Endothelial cell (in vitro differentiated cells): ENCODE measurements at places on chromosomes 2 and 18.
A peak's percentile ranks its signal among the peaks of the same experiment; 100 is the strongest.

DNA sequence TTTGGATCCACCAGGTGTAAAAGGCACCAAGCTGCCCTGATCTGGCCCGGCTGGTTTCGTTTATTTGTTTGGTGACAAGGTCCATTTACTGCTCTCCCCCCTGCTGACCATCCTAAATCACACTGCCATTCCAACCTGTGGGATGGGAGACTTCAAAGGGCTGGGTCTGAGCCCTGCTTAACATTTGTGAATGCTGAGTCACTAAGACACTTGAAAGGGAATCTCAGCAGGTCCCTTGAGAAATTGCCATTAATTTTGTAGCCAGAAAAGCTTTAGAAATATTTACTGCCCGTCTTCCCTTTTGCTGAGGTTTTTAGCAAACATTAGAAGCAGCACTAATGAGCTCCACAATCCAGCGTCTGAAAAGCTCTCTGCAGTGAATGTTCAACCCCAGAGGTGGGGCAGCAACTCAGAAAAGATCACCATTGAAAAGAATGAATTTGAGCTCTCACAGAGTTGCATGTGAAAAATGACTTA is 133.8 kb downstream of the ARL4C start:
- no peak for DNase-seq

DNA sequence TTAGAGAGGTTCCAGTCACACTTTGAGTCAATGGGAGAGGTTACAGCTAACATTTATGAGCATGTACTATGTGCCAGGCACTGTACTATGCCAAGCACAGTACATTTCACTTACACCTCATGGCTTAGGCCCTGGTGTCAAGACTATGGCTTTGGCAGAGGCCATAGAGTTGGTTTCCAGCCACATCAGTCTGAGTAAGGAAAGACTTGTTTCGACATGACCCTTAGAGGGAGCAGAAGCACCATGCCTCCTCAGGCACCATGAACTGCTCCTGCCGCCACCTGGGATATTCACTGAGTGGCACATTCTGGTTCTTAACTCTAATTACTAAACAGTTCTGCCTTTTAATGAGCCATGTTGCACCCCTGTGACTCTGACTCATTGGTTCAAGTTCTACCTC is 12.7 kb downstream of the DGUOK start:
- DNase-seq = no peak

DNA sequence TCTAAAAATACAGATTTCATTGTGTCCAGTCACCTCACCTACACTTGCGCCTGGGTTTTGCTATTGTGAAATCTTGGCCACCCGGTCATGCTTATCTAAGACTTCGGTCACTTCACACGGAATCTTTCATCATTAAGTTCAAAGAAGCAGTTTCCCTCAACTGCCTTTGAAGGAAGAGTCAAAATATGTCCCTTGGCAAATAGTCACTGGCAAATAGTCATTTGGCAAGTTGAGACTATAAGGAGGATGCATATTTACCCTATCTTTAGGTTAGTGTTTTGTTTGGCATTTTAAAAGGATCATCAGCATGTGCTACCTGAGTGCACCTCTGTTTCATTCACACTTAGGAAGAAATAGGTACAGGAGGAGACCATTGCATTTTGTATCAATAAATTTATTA is 95.9 kb downstream of the FEZ2 start:
- DNase-seq = no peak

DNA sequence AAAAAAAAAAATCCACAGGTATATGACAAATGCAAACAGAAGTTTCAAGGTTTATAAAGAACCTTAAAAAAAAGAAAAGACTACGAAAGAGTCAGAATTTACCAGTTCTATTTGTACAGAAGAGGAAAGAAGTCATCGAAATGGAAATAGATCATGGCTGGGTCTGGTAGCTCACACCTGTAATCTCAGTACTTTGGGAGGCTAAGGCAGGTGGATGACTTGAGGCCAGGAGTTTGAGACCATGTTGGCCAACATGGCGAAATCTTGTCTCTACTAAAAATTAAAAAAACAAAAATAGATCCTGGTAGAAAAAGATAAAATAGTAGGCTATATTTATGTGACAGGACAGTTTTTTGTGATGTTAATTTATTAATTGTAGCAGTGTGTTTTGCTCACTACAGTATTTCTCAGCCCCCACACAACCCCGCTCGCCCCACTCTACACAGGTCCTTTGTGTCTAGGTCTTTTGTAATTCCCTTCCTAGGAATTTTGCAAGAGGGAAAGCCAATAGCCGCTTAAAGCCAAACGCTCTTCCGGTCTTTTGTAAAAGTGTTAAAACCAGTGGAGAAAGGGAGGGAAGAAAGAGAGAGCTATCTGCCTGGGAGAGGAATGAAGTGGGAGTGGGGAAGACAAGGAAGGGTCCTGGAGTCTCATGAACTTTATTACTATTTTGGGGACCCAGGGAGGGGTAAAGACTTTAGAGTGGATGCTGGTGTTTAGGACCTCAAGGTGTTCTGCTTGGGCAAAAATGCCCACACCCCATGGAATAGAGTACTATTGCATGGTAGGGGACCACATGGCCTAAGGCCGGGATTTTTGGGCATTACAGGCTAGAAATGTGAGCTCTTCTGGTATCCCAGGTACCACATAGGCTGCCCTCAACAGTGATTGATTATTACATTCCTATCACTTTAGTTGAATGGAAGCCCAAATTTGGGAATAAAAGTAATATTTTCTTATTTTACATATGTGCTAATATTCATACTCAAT is 59.4 kb upstream of the XPO1 start:
- DNase-seq = no peak

- no peak for DNase-seq
Observed at GRCh38 chr2:182330451-182331305, 96.2 kb downstream of the PDE1A start.

DNA sequence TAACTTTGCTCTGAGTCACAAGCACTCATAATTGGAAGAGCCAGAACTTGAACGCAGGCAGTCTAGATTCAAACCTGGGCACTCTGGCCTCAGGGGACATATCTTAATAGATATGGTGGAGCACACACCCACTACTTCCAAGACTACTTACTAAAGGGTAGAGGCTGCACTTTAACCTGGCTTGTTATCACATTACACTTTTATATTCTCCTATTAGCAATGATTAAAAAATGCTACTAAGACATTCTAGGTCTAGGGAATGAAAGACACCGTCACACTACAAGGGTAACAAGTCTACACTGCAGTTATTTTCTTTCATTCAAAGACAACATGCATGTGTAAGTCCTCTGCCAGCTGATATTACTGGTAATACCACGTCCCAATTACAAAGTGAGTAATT is 258.8 kb downstream of the ZNF521 start:
- no peak for DNase-seq

DNA sequence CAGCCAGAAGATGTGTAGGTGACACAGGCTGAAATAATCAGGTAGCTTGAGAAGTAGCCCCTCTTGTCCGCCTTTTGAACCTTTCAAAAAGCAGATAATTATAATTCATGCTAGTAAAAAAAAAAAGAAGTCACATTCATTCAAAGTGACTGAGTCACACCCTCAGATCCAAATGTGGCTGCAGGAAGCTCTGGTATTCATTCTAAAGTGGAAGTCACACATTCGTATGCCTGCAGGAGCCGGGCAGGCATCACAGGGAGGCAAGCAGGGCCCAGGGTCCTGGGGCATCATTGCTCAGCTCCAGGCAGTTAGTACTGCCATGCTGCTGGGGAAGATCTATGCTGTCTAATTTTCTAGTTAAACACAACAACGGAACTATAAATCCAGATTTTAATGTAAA is 21.7 kb upstream of the RAB11FIP5 start:
- DNase-seq = no peak

DNA sequence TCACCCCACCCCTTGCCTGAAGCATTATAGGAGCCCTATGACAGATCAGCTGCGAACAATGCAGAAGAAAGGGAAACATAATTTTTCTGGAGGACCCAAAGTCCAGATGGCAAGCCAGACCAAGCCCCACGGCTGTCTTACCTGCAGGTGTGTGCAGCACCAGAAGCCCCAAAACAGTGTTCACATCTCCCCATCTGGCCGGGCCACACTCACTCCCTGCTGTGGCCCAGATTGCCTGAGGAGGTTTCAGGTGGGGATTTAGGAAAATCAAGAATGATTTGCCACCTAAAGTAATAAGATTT is 11.7 kb upstream of the STK17B start:
- no peak for DNase-seq

DNA sequence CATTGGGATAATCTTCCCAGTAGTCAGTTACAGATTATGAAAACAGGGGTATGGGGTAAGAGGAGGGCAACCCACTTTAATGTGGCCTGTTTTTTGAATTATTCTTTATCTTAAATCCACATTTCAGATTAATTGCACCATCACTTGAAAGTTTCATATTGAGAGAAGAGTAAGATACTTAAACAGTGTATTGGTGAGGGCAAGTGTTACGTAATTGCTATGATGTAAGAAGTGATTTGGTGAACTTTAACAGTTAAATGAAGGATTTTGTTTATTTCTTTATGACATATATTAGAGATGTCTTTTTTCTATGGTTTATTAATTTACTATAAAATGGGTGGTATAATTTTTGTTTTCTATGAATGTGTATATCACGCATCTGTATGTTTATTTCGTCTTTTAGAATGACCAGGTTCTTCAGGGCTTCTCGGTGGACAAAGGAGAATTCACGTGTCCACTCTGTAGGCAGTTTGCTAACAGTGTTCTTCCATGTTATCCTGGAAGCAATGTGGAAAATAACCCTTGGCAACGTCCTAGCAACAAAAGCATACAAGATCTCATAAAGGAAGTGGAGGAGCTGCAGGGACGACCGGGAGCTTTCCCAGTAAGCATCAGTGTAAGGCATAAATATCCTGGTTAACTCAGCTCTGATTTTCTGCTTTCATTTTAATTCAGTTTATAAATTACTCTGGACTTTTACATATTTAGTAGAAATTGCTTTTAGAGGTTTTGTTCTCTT is 171.2 kb upstream of the MYO3B start:
- DNase-seq = peak; percentile 17

DNA sequence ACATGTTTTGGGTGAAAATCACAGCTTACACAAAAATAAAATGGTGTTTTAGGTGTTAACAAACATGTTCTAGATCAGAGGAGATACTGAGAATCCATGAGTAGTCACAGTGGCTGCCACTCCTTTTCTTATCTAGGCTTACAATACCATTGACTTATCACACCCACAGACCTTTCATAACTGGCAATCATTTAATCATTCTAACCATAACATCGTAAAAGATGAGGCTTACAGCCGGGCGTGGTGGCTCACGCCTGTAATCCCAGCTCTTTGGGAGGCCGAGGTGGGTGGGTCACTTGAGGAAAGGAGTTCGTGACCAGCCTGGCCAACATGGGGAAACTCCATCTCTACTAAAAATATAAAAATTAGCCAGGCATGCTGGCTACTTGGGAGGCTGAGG is 18.8 kb upstream of the SERPINB5 start:
- no peak for DNase-seq

DNA sequence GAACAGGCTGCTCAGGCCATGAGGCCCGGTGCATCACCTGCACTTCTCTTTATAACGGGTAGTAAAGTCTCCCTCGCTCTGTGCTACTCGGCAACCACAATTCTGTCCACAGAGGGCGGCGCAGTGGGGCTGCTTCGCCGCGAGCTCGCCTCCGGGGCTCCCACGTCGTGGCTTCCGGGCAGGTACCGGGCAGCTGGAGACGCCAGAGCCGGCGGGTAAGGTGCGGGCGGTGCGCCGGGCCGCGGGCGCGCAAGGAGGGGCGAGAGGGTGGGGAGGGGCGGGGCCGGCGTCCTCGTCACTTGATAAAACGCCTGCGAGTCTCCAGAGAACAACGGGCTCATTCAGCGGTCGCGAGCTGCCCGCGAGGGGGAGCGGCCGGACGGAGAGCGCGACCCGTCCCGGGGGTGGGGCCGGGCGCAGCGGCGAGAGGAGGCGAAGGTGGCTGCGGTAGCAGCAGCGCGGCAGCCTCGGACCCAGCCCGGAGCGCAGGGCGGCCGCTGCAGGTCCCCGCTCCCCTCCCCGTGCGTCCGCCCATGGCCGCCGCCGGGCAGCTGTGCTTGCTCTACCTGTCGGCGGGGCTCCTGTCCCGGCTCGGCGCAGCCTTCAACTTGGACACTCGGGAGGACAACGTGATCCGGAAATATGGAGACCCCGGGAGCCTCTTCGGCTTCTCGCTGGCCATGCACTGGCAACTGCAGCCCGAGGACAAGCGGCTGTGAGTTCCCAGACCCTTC is at the start of gene ITGA6:
ITGA6 (plus strand) TSS at position 331 of the 734 bp plus-strand sequence.
- DNase-seq = peak; percentile 73

- DNase-seq = no peak
Observed at GRCh38 chr2:3488855-3489763, 30.2 kb downstream of the ADI1 start.

DNA sequence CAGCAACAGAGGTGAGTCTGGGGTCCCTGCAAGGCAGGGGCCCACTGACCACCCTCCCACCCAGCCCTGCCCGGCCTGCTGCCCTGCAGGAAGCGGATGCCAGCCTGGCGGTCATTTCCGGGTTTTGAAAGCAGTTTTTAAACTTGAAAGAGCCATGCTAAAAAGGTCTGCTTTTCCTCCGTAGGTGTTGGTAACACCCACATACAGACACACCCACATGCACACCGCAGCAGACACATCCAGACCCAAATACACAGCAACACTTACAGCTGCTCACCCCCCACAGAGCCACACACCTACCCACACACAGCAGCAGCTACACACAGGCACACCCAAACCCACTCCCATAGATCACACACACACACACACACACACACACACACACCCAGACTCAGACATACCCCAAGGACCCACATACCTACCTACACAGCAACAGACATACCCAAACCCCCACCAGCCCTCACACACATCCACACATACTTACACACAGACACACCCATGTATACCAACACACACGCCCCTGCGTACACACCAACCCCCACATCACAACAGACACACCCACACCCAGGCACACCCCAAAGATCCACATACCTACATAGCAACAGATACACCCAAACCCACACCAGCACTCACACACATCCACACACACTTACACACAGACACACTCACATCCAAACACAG is 7.6 kb downstream of the ZFP36L2 start:
- DNase-seq = peak; percentile 45

DNA sequence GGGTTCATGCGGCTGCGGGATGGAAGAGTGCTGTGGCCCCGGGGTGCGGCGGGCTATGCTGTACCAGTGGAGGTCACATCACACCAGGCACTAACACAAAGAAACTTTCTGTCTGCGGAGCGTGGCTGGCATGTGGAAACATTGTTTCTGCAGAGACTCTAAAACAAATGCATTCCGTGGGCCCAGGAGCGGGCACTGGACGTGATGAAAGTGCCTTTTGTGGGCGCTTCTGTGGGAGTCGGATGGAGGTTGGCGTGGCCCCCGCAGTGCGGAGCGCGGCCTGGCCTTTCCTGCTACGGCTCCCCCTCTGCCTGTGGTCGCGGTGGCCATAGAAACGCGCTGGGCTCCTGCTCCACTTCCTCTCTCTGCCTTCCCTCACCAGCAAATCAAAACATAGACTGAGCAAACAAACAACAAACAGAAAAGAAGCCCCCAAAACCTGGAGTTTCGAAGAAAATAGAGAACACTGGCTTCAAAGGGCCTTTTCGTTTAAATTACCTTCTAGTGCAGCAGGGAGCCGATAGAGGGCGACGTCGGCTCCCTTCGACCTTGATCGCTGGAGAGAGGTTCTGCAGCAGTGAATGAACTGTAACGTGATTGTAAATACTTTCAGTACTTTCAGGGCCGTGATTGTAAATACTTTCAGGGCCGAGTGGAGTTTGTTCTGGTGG is 51.4 kb downstream of the KIF5C start:
- DNase-seq = peak; percentile 60
